ENCODE measurements at places on chromosomes 1 and 21. TPM values are rescaled to one million over a fixed set of nuclear protein-coding genes. Genes with fewer than 3 reads are reported as not detected.

DNA sequence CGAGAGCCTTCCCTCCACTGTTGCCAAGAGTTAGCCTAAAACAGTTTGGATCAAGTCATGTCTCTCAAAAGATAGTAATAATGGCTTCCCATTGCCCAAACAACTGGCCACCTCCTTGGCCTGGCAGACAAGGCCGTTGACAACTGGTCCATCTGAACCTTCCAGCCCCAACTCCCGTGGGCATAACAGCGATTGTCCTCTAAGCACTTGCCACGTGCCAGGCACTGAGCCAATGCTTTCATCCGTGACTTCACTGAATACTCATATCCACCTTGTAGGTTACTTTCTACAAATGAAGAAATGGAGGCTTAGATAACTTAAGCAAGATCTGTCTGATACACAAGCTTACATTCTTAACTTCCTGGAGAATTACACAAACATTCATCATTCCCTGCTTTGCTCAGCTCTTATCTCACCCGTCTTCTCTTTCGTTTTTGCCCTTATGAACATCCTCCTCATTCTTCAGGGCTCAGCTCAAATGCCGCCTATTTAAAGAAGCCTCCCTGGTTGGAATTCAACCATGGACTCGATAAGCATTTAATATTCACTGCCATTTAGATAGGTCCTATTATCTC, 106.4 kb downstream of the KCND3 start:
- DNase-seq: no peak

DNA sequence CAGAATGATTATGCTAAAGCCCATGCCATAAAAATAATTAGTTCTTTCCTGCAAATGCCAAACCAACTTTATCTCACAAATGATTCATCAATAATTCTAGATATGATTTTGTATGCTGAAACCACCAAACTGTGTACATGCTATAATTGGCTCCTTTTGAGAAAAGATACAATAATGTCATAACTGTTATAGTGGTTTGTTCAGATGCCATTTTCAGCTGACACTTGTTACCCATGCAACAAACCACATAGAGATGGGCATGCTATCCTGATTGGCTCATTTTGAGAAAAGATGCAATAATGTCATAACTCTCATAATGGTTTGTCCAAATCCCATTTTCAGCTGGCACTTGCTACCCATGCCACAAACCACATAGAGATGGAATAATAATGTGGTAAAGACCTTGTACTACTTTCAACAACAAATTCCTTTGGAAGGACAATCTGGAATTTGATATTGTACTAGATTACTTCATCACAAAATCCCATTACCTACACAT, 283.8 kb downstream of the TPR start:
- no peak for DNase-seq

- no peak for DNase-seq
Measured at GRCh38 chr1:67097305-67097704, 37.5 kb downstream of the C1orf141 start.

DNA sequence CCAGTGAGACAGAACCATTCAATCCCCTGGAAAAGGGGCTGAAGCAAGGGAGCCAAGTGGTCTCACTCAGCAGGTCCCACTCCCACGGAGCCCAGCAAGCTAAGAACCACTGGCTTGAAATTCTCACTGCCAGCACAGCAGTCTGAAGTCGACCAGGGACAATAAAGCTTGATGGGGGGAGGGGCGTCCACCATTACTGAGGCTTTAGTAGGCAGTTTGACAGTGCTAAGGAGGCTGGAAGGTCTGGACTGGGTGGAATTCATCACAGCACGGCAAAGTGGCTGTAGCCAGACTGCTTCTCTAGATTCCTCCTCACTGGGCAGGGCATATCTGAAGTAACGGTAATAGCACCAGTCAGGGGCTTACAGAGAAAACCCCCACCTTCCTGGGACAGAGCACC, 105.4 kb upstream of the GORAB start:
- no peak for DNase-seq

DNA sequence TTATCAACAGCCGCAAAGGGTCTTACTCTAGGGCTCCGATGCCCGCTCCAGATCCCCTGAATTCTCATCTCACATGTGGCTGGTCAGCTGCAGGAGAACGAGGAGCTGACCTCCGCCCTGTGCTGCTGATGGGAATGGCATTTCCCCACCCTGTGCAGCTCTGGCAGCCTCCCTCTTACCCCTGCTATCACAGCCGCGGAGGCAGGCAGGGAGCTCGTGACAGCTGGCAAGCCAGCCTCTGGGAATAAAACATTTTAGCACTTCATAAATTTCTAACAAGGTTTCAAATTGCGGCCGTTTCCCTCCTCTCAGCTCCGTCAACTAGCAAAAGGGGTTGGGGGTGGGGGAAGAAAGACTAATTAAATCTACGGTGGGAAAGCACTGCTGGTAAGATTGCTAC, 81.1 kb downstream of the DSCAM start:
- no peak for DNase-seq

DNA sequence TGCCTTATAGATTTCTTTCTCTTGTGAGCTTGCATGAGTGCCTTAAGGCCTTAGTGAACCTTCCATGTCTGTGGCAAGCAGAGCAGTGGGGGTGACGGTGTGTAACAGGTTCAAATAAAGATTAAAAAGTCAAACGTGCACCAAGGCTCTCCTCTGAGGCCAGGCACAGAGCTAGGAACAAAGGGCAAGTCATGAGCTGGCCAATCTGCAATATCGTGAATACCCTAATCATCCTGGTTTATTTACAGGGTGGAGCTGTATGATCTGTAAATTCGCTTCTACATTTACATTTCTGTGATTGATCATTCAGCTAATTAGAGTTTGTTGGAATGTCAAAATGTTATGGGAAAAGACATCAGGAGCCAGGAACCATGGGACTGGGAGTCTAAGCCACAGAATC, 120.2 kb downstream of the CAPN8 start:
- DNase-seq: no peak

DNA sequence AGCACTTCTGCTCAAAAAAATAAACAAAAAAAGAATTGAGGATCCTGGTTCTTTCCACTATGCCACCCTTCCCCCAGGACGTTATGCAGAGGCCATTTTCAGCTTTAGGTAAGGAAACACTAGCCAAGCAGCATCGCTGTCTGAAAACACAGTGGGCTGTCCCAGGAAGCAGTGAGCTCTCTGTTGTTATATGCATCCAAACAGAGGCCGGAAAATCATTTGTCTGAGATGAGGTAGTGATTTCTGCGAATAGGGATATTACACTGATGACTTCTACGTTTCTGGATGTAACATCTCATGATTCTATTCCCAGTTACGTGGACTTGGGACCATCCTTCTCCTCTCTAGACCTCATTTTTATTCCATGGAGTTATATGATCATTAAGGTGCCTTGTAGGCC, 137.2 kb downstream of the OMA1 start:
- no peak for DNase-seq

- no peak for DNase-seq
Measured at GRCh38 chr1:11985851-11986250, 5.6 kb downstream of the MFN2 start.

DNA sequence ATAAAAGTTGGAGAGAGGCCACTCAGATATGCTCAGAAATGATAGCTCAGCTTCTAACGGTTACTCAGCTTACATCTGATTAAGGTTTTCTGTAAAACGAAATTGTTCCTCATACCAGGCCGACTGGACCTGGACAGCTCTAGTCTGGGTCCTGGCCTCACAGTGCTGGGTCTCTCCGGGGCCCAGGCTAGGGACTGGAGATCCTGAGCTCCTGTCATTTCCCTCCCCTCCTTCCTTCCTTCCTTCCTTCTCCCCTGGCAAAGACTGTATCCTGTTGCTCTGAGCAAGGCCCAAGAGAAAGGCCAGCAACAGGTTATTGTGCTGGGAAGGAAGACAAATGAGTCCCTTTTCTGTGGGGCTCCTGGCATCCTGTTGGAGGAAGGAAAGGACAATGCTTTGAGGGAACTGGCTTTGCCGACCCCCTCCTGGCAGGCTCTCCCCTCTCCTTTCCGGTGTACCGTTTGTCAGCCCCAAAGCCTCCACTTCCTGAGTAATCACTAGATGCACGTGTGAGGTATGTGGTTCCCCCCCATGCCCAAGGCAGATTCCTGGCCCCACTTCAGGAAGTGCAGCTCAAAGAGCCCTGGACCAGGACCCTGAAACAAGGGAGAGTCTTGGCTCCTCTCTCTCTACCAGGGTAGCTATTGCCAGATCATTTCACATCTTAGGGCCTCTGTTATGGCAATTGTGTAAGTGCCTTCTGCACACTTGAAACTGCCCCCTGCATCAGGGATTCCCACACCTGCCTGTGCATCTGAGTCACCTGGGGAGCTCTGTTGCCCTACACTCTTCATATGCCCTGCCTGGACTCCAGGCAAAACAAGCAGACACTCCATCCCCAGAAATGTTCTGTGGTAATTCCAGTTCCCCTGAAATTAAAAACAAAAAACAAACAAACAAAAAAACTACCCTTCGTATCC, 212.7 kb upstream of the FGGY start:
- DNase-seq: peak; percentile 14

GRCh38 chr1:15187175-15188129, 33.9 kb downstream of the TMEM51 start:
- DNase-seq: no peak

- DNase-seq: no peak
Measured at GRCh38 chr1:229114315-229114714, 156.6 kb upstream of the RAB4A start.

GRCh38 chr1:96157101-96157500, 564.5 kb upstream of the PTBP2 start:
- no peak for DNase-seq

DNA sequence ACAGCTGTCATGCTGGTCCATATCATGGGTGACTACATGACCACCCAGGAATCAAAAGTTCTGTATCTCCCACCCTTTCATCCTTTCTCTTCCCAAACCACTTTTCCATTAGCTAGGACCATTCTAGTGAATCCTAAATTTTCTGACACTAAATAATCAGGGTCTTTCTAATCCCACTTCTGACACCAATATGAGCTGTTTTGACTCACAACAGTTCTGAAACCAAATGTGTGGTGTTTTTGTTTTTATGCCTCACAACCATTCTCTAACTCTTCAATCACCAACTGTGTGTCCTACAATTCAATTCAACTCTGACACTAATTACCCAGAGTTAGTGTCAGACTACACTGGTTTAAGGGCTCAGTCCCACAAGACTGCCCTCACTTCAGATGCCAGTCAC, 63.9 kb downstream of the SMYD2 start:
- DNase-seq: no peak

GRCh38 chr21:30582870-30583269, 7.3 kb downstream of the KRTAP22-2 start:
- no peak for DNase-seq

DNA sequence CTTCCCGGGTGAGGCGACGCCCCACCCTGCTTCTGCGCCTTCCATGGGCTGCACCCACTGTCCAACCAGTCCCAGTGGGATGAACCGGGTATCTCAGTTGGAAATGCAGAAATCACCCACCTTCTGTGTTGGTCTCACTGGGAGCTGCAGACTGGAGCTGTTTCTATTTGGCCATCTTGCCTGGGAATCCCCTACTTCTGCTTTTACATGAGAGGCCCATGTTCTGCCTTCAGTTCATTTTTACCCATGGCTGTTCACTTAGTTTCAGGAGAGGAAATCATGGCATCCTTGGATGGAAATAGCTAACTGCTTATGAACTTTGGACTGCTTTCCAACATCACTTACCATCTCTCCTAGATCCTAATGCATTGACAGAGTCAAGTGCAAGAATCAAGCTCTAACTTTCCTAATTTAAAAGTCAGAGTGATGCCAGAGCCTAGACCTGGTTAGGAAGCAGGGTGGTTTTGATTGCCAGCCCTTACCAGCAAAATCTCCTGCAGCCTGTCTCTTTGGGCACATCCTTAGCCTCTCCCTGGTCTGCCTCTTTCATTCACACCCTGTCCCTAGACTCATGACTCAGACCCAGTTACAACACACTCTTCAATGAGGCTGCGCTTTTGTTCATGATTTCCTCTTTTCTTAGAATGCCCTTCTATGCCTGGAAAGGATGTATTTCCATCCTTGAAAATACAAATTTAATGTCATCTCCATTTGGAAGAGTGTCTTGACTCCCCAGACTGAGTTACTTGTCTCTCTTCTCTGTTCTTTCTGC, 137.2 kb downstream of the KCTD3 start:
- no peak for DNase-seq

- no peak for DNase-seq
Measured at GRCh38 chr1:247740721-247741120, 2.3 kb downstream of the OR14K1 start.

GRCh38 chr1:233721004-233721595, 107.2 kb downstream of the KCNK1 start:
- DNase-seq: no peak

DNA sequence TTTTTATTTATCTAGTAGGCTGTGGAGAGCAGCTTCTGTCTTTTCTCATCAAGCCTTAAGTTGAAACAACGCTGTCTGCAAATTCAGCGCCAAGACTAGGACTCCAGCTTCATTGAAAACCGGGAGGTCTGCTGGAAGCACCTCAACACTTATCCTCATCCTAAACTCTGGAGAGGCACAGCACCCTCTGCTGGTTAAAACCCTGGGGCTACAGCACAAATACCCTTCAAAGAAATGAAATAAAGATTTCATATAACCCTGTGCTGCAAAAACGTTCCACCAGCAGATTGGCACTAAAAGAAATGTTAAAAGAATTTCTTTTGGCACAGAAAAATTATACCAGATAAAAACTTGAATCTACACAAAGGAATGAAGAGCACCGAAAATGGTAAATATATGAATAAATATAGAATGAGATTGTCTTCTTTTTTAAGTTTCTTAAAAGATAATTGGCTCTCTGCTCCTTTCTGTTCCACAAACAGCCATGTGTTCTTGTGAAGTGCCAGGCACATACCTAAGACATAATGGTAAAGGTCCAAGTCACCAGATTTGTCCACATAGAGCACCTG, 227.7 kb upstream of the SAMSN1 start:
- DNase-seq: peak; percentile 69

GRCh38 chr1:232317350-232317749, 312.6 kb downstream of the SIPA1L2 start:
- DNase-seq: no peak

DNA sequence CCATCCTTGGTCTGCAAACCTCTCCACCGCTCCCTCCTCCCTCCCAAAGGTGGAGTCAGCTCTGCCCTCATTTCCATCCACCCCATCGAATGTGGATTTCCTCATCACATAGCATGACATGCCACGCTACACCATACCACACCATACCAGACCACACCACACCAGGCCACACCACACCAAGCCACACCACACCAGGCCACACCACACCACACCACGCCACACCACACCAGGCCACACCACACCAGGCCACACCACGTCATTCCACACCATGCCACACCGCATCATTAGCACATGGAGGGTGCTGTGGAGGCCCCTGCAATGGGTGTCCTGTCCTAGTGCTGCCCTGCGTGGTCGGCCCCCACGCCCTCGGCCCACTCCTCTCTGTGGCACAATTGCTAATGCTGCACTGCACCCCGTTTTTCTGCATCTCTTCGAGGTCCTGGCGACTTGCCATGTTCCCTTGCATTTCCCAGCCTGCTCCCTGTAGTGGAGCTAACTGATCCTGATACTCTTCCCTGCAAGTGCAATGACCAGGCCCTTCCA, 11.3 kb downstream of the DFFB start:
- DNase-seq: no peak

TMEM52 gene
- total RNA-seq: not detected

ABL2 gene
- total RNA-seq: 12.9 TPM

TAF13 gene
- total RNA-seq: 44.4 TPM

SPATA1 gene
- total RNA-seq: 2.1 TPM

RGS13 gene
- 0.77 TPM for total RNA-seq

HNRNPCL1 gene
- total RNA-seq: not detected

EFNA3 gene
- 1.1 TPM for total RNA-seq

NPPA gene
- not detected for total RNA-seq

PTGFRN gene
- total RNA-seq: 1.4 TPM

IVL gene
- not detected for total RNA-seq

Measured in natural killer cell (primary cell).